NCI-H748 treated with DMSO at 0.1 percent for 48 hours (cell line): ENCODE measurements at places on chromosomes 16 and 17.

DNA sequence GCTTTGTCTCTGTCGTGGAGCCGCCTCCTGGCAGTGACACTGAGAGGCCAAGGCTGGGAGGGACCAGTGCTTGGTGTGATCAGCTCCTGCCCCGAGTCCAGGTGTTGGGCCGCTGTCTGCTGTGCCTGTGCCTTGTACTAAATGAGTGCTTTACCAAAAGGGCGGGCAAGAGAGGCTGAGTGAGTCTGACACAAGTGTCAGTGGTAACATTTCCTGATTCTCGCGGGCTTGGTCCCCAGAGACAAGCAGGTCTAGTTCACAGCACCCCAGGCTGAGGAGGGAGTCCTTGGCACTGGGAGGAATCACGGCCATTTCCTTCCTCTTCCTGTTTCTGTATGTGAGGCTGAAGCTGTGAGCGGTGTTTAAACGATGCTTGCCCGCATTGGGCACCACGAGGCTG, 30.2 kb downstream of the PLD6 start:
- DNase-seq: no peak

- DNase-seq: no peak
Measured at GRCh38 chr17:74549343-74549742, 3.4 kb upstream of the CD300C start.

DNA sequence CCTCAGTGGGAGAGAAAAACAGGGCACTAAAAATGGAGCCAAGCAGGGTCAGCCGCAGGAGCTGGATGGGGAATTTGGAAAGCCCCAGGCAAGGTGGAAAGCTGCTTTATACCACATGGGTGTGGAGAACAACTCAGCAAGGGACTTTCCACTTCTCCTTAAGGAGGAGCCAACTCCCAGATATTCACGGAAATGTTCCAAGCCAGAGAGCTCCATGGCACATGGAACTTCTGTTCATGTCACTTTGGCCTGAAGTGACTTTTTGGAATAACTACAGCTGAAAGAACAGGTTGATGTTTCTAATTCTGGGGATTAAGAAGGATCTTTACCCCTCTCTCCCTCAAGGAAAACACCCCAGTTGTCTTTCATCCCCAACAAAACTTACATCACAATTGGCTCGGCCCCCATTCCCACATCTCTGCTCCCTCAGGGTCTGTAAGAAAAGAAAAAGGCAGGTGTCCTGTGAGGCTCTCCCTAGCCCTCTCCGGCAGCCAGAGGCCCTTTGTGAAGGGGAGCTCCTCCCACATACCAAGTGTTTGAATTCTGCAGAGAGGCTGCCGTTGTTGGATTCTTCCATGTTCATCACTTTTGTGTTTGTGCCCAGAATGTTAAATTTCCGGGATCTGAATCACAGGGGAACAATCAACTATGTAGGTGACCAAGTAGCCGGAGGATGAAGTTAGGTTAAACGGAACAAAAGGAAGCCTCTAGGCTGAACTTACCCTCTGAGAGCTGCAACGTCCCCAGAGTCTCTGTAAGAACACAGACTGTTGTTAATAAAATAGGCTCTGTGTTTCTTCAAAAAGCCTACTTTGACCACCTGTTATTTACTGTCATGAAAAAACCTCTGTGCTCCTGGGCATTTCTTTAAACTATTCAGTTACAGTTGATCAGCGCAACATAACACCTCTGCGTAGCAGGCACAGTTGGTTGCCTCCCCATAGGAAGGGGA, 41.0 kb downstream of the STAT5A start:
- DNase-seq: no peak

DNA sequence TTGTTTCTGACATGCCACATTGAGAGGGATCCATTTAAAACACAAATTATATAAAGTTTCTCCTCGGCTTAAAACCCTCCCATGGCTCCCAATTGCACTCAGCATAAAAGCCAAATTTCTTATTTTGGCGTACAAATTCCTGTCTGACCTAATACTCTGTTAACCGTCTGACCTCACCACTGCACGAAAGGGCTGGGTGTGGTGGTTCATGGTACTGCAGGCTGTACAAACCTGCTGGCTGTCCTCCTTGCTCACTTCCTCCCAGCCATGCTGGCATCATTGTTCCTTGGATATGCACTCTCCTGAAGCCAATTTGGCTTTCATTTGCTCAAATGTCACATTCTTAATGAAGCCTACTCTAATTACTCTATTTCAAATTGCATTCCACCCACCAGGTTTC, 301.6 kb upstream of the C16orf82 start:
- no peak for DNase-seq

DNA sequence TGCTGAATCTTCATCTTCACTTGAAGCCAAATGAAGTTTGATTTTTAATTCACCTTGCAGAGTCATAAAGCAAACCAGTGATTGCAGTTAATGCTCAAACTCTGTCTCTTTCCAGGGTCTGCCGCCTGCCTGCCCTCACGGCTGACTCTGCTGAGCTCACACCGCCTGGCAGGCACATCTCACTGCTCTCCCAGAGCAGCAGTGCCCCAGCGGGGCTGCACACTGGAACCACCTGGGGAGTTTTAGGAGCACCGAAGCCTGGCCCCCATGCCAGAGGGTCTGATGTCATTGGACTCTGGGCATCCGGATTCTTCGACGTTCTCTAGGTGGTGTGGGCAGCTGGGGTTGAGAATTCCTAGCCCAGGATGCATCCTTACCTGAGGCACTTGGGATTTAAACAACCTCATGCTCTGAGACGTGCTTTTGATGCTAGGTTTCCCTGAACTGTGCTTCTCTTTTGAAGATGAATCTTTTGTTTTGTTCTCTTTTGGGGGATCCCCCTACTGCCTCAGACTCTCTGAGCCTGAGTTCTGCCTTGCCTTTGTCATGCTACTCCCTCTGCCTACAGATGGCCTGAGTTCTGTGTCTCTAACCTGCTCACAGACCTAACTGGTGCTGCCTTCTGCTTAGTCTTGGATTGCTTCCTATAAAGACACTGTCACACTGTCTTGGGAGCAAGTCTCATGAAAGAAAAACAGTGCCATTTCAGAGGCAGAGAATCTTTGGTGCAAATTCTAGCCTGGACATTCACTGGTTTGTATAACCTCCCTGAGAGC, 438.1 kb upstream of the CCL2 start:
- DNase-seq: no peak
